Hematopoietic multipotent progenitor cell treated with erythropoietin and hydrocortisone succinate and interleukin-3 and kit ligand, for 15 days (in vitro differentiated cells): ENCODE measurements at places on chromosomes 16 and 17.

DNA sequence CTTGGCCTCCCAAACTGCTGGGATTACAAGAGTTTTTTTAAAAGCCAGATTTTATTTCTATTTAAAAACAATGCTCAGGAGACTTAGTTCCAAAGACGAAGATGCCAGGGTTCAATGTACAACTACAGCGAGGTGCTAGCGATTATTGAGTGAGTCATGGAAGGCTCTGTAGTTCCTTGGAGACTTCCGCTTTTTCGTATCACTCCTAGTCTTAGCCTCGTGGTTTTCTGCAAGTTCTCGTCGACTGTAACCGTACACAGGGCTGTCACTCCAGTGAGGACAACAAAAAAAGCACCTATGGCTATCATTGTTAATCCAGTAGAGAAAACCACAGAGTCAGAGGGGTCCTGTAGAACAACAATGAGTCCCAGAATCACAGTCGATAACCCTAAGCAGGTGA, 22.7 kb upstream of the ZC3H7A start:
- DNase-seq, result no peak

- DNase-seq, result no peak
Observed at GRCh38 chr17:48429156-48429555, 858 bp downstream of the SKAP1 start.

- no peak for DNase-seq
Observed at GRCh38 chr16:69448470-69449193, 24.2 kb downstream of the CYB5B start.

DNA sequence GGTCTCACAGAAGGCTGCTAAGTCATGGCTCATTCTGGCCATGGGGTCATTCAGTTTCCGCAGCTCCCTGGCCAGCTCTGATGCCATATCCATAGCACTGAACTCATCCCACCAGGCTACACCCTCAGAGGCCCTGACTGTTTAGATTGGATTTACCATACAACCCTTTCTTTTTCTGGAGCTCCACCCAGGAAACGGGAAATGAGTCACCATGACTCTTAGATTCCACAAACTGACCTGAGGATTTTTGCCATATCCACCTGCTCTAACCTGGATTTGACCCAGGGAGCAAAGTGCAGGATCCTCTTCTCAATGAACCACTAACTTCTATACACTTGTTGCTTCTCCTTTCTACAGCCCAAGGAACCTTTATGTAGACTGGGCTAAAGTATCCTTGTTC, 20.3 kb upstream of the CALB2 start:
- no peak for DNase-seq

GRCh38 chr16:12503191-12503590, 300.5 kb downstream of the CPPED1 start:
- DNase-seq, result no peak

GRCh38 chr17:4014148-4014927, 50.1 kb upstream of the ATP2A3 start:
- no peak for DNase-seq

GRCh38 chr17:48809182-48809581, 7.8 kb downstream of the TTLL6 start:
- DNase-seq, result no peak
